Stimulated activated CD4-positive, alpha-beta T cell treated with anti-CD3 and anti-CD28 coated beads, Interleukin-2, amount 100 ng/mL, for 24 hours (primary cell): ENCODE measurements at places on chromosomes 3 and 15.

- no peak for DNase-seq
Measured at GRCh38 chr15:72207558-72208085, 10.0 kb upstream of the GRAMD2A start.

DNA sequence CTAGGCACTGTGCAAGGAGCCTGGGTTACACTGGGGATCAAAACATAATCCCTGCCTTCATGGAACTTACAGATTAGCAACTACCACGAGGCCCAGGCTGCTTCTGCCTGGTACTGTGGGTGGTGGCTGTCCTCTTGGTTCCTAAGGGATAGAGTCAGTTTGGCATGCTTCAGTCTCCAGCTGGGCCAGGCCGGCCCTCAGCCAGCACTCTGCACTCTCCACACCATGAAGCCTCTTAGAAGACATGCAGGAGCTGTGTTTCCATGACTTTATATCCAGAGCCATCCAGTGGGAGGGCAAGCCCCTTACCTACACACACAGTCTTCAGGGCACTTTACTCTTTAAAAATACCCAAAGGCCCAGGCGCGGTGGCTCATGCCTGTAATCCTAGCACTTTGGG, 54.4 kb downstream of the ATP1B3 start:
- DNase-seq = no peak

GRCh38 chr3:145798696-145799537, 362.1 kb downstream of the PLOD2 start:
- no peak for DNase-seq

GRCh38 chr3:49775538-49775937, 10.8 kb downstream of the IP6K1 start:
- no peak for DNase-seq

DNA sequence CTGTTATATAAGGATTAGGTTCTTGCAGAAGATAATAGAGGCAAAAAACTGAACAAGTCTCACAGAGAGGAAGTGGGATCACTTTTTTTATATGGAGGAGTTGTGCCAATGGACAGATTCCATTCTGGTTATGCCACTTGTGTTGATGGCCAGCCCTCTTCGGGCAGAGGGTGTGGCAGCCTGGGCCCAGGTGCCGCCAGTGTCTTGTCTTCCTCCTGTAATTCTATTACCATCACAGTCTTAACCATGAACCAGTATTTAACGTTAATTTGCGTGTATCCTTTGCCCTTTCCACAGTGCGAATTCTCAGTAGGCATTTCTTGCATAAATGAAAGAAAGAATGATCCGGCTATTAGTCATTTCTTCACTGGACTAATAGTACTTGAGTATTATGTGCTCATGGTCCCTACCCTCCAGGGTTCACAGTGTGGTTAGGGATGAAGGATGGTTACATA, 7.0 kb upstream of the USP4 start:
- no peak for DNase-seq
